ENCODE measurements at places on chromosomes 12 and 14.
A peak's percentile ranks its signal among the peaks of the same experiment; 100 is the strongest.

- no peak for DNase-seq
Observed at GRCh38 chr12:66697404-66697803, 18.5 kb upstream of the GRIP1 start.

DNA sequence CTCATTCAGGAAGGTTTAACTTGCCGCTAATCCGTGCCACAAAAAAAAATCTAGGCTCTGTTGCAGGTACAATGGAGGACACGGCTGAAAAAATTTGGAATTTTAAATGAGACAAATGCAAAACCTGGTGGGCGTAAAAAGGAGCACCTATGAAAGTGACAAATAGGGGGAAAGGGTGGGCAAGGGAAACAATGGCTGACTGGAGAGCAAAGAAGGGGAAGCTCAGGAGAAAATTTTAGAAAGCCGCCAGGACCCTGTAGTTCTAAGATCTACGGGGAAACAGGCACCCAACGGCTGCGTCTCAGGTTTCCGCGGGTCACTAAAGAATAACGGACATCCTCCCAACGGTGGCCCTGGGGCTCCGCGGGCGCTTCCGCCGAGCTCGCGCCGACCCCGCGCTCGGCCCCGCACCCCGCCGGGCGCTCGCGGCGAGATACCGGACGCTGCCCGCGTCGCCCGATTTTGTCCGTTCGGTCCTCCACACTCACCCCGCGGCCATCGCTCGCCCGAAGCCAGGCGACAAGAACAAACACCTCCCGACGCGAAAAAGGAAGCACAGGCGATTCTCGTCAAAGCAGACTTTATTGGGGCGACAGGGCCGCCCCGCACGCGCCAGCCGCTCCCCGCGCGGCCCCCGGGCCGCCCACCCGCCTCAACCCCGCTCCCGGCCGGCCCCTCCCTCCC lies 1.1 kb upstream of the YY1 start:
- peak; percentile 58 for DNase-seq

DNA sequence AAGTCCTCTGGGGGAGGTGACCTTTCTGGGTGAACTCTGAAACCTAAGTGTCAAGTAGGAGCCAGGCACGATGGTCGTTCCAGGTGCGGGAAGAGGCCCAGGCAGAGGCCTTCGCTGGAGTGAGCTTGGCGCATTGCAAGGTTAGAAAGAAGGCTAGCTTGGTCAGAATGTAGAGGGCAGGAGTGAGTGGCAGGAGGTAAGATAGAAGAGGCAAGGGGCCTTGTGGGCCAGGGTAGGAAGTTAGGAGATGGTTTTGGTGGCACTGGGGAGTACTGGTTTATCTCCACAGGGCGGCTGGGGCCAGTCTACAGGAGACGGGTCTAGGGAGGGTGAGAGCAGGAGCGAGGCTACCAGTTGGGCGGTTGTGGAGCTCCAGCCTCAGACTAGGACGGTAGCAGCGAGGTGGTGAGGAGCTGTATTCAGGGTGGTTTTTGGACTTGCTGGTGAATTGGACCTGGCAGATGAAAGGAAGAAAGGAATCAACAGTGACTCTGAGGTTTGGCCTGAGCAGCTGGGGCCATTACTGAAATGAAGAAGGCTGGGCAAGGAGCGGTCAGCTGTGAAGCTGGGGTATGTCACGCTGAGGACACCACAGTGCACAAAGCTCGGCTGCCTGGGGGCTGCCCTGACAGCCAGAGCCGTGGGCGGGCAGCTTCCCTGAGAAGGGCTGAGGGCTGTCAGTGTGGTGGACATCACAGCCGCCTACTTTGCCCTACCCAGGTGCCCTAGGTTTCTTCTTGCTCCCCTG lies 9.0 kb downstream of the MLXIP start:
- no peak for DNase-seq

DNA sequence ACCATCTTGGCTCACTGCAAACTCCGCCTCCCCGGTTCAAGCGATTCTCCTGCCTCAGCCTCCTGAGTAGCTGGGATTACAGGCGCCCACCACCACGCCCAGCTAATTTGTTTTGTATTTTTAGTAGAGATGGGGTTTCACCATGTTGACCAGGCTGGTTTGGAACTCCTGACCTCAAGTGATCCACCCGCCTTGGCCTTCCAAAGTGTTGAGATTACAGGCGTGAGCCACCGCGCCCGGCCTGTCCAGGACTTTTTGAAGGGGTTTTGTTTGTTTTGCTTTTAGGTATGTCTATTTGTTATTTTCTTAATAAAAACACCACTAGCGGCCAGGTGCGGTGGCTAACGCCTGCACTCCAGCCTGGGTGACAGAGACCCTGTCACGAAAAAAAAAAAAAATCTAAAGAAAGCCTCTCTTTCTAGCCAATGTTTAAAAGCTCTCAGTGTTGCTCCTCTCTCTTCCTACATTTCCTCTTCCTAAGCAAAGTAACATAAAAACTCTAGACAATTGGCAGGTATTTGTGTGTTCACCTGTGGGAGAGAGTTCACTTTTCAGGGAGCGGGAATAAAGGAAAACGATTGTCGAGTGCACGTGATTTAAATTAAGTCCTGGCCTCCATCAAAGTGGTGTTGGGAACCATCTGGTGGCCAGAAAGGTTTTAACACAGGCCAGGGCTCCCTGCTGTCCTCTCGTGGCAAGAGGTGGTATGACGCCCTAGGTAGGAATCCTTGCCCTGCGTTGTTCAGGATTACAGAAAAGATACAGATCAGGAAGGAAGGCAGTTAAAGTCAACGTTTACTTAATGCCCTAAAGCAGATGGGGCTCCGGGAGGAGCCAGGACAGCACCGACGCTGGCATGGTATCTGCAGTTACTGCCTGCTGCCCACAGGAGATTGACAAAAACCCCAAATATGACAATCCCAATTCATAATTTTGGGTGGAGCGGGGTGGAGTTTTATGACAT lies 36.2 kb upstream of the ATP23 start:
- DNase-seq = peak; percentile 90

DNA sequence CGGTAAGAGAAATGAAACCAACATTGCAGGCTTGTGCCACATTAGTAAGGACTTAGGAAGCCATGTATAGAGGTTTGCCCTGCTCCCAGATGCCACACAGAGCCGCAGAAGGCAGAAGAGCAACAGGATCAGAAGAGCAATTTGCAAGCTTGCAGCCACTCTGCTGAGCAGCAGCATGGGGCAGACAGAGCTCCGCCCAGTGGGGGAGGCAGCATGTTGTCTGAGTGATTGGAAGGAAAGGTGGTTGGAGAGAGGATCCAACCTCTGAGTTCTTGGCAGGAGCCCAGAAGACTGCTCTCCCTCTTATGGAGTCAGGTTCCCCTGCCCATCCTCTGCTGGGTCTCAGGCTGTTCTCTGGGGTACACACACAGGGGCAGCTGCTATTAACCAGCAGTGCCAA lies 2.3 kb upstream of the KRT6A start:
- peak; percentile 86 for DNase-seq

GRCh38 chr12:118649765-118650585 lies 273.6 kb downstream of the SUDS3 start:
- no peak for DNase-seq

DNA sequence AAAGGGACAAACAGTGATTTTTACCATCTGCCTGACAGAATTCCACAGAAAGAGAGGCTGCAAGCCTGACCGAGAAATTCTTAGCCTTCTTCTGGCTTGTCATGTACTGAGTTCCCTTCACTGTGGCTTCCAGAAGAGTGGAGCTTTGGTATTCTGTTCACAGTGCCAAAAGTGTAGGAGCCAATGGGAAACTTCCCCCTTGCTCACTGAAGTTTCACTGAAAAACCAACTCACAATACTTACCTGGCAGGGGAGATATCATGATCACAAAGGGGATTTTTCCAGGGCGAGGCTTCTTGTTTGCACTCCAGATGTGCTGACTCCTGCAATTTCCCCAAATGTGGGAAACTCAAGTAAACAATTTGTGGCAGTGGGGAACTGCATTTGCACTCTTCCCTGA lies 31.7 kb upstream of the MMP19 start:
- DNase-seq = no peak

DNA sequence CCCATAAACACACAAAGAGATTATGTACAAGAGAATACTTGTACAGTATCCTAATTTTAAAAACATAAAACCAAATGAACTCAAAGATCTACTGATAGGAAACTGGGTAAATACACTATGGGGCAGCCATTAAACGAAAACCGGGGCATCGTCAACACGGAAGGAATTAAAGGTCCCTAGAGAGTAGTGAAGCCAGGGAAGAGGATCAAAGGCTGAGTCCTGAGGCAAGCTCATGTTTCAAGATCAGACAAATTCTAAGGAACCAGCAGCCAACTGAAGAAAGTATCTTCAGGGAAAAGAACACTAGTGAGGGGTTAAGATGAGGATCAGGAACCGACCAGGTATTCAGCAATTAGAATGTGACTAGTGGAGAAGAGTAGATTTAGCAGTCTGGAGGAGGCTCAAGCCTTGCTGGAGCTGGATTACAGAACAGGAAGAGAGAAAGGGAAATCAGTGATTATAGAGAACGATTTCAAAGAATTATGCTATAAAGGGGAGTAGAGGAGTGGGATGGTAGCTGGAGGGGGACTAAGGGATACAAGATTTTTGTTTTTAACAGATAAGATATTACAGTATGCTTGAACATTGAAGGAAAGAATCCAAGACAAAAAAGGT lies 23.7 kb downstream of the SEL1L start:
- DNase-seq = no peak

GRCh38 chr14:62462988-62463387 lies 582.3 kb downstream of the KCNH5 start:
- DNase-seq = no peak

GRCh38 chr12:132314516-132315233 lies 14.7 kb downstream of the GALNT9 start:
- DNase-seq = no peak

DNA sequence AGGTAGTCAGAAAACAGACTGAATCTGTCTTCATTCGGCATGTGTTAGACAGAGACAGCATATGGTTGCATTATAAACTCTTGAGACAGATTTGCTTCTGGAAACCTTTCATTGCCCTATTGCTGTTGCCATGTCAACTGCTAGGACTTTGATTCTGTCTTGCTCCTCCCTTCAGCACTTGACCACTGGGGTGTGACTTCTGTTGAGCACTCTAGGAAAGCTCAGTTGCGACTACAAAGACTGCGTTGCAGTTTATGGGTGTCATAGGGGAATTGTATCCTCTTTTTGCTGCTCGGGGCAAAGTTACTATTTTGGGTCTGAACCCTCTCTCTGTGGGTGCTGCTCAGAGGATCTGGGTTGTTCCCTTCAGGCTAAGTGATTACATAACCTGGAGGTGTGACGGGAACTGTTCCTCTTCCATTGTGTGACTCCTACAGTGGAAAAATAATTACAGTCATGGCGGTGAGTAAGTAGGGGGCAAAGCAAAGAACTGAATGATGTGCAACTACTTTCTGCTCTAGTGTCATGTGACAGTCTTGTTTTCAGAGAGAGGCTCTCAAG lies 44.3 kb upstream of the TRIM9 start:
- no peak for DNase-seq

DNA sequence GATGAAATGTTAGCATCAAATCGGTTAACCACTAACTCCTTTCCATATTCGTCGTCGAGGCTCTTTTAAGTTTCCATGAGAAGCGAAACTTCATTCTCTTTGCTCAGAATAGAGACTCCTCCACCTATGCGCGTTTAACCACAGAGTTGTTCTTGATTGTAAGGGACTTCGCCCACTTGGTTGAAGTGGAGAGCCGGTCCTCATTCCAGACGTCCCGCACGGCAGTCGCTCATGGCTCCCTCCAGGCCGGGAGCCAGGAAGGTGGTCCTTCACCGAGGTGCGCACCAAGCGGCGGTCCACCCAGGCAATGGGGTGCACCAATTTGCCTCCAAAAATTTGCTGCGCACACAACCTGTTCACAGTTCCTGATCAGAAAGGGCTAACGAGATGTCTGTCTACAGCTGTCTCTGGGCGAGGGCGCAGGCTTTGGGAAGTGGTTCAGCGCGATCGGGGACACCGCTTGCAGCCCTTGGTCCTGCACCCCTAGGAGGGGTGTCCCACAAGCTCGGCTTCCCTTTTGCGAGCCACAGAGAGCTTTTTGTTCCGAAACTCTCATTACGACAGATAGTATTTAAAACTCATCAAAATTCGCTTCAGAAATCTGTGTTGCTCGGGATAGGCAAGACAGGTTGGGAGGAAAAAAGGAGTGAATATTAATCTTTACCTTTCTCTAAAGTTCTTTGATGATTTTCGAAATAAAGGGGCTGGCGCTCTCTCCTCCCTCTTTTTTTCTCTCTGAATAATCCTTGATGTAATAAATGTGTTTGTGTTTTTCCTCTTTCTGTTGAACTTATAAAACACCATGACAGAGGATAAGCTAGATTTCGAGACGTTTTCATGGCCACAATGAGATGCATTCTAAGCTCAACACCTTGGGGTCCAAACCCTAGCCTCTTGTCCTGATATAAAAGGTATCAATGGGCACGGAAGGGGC lies 6.4 kb upstream of the ALX1 start:
- no peak for DNase-seq

DNA sequence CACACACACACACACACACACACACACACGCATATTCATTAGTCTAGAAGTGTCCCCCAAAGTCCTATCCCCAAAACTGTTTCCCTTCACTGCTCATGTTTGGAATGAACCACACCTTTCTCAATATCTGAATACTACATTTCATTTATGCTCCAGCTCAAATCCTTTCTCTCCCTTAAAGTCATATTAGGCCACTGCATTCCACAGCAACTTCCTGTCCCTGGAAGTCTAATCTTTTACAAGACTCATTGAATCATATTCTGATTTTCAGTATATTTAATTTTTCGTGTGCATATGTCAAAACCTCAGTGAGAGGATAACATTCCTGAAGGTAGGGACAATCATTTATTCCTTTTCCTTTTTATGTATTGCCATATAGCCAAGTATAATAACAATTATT lies 155.6 kb upstream of the LMNTD1 start:
- no peak for DNase-seq

- DNase-seq = peak; percentile 32
Observed at GRCh38 chr12:2691006-2691344, 103.8 kb upstream of the FKBP4 start.

GRCh38 chr12:5794156-5794555 lies 150.9 kb downstream of the ANO2 start:
- DNase-seq = no peak

DNA sequence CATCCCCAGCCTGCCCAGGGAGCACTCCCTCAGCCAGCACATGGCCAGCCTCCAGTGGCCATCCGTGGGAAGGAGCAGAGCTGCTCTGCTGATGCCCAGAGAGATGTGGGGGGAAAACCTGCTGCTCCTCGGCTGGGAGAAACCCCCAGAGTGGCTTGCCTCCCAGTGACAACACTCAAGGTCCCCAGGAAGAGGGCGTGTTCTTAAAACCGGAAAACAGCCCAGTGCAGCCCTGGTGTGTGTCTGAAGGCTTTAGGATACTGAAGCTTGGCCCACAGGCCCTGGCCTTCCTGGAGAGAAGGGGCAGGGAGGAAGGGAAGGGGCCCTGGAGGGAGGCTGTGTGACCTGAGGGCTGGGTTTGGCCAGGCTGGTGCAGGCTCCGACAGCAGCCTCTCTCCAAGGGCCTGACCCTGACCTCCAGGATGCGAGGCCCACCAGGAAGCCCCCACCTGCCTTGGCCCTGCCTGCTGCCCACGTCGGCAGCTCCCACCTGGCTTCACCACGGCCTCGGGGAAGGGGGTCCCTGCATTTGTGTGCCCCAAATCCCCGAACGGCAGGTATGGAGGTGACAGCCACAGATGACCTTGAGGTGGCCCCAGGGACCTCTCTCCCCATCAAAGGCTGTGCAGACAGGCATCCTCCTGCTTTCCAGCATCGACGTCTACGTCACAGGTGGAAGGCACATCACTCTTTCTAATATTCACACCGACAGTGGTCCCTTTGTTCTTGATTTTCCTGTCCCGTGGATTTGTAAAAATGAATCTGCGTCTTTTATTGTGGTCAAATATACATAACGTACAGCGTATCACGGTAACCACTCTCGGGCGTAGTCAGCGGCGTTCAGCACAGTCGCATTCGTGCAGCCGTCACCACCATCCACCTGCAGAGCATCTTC lies 190.0 kb upstream of the C14orf180 start:
- DNase-seq = no peak

All from NCI-H345 (cell line).